Right forelimb (tissue), 1 donor: ENCODE measurements at places on chromosomes 3 and 15.

DNA sequence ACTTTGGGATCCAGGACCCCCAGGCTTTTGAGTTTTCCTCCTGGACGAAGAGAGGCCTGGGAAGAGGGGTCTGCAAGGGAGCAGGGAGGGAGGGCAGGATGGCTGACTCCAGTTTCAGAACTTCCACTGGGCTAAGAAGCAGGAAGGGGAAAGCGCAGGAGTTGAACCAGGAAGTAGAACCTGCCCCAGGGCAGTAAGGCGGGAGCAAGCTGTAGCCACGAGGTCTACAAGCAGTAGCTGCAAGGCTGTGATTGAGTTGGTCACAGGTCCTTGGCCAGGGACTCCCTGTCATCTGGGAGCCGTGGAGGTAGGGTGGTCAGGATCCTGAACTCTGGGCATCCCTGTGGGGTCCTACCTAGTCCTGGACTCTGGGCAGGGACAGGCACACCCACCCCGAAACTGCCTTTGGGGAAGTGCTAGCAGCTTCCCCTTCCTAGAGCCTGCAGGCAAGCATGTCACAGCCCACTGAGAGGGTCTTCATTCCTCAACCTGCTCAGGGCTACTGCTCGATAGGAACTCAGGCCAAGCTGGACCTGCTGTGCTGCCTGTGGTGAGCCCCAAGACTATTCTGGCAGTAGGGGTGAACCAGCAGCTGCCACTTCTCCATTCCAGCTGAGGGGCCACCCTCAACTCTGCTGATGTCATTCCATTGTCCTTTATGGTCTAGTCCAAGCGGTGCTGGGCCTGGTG lies 5.8 kb upstream of the GNAI2 start:
- no peak for DNase-seq

- no peak for DNase-seq
These were observed 165.5 kb upstream of the TGFBR2 start for GRCh38 chr3:30440880-30441279.

- DNase-seq, result no peak
These were observed 620.8 kb upstream of the MDFIC2 start for GRCh38 chr3:70933105-70933810.

GRCh38 chr3:140523600-140523999 lies 154.3 kb upstream of the TRIM42 start:
- DNase-seq, result no peak

GRCh38 chr3:2516762-2517441 lies 418.2 kb downstream of the CNTN4 start:
- DNase-seq, result no peak

GRCh38 chr15:90343302-90343790 lies 8.7 kb upstream of the ZNF774 start:
- no peak for DNase-seq

- no peak for DNase-seq
These were observed 545.3 kb downstream of the MAGI1 start for GRCh38 chr3:65493371-65493882.

DNA sequence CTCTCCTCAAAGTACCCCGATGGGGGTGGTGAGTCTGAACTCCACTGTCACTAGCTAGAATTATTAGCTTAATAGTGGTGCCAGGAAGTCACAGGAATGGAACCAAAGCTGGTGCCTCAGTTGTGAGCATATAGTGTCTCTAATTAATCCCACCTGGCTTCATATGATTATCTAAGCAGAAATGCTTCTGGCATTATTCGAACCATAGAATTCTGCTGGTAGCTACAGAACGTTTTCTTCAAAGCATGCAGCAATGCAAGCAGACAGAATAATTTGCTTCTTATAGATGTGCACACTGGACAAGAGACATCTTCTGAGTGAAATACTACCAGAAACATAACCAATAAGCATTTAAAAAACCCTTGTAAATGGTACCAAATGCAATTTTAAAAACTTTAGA lies 160.9 kb downstream of the IMPG2 start:
- DNase-seq, result no peak

DNA sequence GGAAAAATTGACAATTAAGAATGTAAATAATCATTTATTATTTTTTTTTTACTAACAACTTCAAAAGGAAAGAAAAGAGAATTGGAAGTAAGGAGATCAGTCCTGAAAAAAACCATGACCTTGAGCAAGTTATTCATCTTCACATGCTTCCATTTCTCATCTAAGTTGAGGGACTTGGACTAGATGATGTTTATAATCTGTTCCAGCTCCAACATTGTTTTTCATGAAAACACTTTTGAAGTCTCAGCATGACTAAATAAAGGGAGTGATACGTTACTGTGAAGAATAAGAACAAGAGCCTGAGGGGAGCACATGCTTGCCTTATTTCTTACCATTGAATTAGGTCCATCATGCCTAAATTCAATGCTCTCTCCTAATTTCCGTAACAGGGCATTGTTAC lies 95.7 kb downstream of the STRIT1 start:
- no peak for DNase-seq
